ENCODE measurements at places on chromosomes 7 and 10.

- no peak for DNase-seq
Measured at GRCh38 chr7:50416527-50417182, 33.5 kb downstream of the FIGNL1 start.

DNA sequence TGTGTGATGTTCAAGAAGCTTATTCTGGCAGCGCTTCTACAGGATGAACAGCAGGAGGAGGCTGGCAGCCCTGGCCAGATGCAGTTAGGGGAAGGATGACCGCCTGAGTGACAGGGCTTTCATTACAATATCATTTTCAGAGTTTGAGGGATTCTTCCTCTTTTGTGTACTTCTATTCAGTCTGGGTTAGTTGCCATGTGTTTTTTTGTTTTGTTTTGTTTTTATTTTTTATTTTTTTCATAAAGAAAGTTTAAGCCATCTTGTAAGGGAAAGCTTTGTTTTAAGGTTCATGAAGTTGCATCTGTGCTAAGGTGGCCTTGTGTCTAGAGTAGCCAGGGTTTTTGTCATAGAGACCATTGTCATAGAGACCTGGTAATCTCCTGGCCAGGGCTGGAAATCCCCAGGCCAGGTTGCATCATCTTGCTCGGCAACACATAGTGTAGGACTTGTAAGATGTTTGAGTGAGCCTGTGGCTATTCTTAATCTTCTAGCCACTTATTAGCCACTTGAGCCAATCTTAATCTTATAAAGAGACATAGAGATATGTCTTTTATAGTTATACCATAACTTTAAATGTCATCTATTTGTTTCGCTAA lies 230.5 kb upstream of the TMEM229A start:
- DNase-seq = no peak

GRCh38 chr10:107970512-107970911 lies 806.0 kb upstream of the SORCS1 start:
- DNase-seq = no peak

GRCh38 chr10:31142026-31142425 lies 110.4 kb upstream of the ZNF438 start:
- peak; percentile 96 for DNase-seq

GRCh38 chr7:87127019-87127418 lies 25.2 kb upstream of the DMTF1 start:
- no peak for DNase-seq

- DNase-seq = no peak
Measured at GRCh38 chr7:128867241-128867640, 4.6 kb downstream of the ATP6V1F start.

Measured in LHCN-M2 (cell line).